ENCODE measurements at places on chromosomes 2 and 18. TPM values are rescaled to one million over a fixed set of nuclear protein-coding genes. Genes with fewer than 3 reads are reported as not detected.

COL4A3 gene
- total RNA-seq, result not detected

DRC1 gene
- total RNA-seq, result not detected

SCG2 gene
- total RNA-seq, result 0.15 TPM

DPYSL5 gene
- total RNA-seq, result not detected

LINC00305 gene
- not detected for total RNA-seq

SKOR2 gene
- not detected for total RNA-seq

KCNJ3 gene
- not detected for total RNA-seq

CHRND gene
- not detected for total RNA-seq

PARD6G gene
- 0.97 TPM for total RNA-seq

PAX8 gene
- total RNA-seq, result under 0.01 TPM

CYP1B1 gene
- total RNA-seq, result under 0.01 TPM
